ENCODE measurements at places on chromosomes 13 and 19.
A peak's percentile ranks its signal among the peaks of the same experiment; 100 is the strongest.

DNA sequence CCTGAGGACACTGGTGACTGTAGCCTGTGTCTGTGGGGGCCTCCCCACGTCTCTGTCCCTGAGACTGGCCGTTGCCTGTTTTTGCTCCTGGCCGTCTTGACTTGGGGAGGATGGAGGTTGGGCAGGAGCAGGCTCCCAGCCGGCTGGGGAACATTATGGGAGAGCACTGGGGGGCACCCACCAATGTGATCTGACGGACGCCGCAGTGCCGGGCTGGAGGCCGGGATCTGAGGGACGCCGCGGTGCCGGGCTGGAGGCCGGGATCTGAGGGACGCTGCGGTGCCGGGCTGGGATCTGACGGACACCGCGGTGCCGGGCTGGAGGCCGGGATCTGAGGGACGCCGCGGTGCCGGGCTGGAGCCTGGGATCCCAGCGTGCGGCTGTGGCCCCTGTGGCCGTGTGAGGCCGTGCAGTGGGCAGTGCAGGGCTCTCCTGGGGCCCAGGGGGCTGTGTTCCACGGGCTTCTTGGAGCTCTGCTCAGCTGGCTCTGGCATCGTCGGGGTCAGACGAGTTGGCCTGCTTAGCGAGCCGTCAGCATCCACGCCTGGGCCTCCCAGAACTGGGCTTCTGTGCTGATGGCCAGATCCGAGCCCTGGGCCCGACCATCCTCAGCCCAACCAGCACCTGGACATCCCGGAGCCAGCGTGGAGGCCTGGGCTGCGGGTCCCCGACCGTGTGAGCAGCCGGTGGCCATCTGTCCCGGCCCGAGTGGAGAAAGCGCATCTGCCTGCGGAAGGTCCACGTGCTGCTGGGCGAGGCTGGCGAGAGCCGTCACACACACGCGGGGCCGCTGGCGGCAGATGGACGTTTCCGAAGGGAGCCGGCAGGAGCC lies 45.8 kb downstream of the GAS6 start:
- no peak for DNase-seq

- peak; percentile 78 for DNase-seq
Observed at GRCh38 chr19:3544742-3545668, 6.0 kb downstream of the TEKTIP1 start.

- no peak for DNase-seq
Observed at GRCh38 chr19:3850320-3850972, 18.4 kb downstream of the ZFR2 start.

DNA sequence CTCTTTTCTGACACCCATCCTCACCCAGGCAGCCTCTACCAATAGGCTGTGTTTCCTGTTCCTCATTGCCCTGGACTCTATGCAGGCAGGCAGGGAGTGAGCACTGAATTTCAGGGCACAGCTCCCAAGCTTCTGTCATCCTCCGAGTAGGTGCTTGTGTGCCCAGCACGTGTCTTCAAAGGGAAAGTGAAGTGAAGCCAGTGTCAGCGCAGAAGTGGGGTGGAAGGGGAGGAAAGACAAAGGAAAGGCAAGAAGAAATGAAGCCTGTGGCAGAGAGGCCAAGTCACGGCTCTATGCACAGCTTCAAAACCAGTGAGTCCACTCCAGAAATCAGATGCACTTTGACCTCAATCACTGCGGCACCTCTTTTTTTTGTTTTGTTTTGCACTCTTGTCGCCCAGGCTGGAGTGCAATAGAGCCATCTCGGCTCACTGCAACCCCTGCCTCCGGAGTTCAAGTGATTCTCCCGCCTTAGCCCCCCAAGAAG lies 16.9 kb downstream of the CEBPA start:
- no peak for DNase-seq

- DNase-seq, result no peak
Observed at GRCh38 chr19:53982611-53983010, 8.8 kb upstream of the CACNG6 start.

DNA sequence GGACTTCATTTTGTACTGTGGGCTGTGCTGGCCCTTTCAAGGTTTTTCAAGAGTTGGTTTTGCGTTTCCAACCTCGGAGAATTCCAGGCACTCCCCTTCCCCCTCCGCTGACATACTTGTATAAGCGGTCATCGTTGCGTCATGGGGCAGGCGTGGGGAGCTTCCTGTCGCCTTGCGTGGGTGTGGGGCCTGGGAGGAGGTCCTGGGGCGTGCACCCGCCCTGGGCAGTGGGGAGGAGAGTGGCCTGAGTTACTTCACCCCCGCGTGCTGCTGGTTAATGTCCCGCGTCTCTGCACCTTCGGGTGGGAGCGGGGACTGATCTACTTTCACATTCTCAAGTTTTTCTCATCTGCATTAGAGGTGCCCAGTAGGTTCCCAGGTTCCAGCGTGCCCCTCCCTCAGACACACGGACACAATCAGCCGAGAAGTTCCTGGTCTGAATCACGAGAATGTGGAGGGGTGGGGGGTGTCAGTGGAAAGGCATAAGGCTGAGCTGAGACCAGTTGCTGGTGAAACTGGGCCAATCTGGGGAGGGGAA lies 4.1 kb downstream of the IER2 start:
- DNase-seq, result peak; percentile 67

DNA sequence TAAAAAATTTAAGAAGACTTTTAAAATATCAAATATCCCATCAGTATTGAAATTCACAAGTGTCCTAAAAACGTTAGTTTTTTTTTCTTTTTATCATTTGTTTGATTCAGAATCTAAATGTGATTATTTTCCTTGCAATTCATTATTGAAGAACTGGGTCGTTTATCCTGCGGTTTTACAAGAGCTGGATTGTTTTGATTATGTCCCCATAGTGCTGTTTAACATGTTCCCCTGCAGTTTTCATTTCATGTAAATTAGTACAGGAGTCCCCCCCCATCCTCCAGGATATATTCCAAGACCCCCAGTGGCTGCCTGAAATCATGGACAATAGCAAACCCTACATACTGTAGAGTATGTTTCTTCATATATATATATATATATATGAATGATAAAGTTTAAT lies 105.7 kb downstream of the KCTD15 start:
- no peak for DNase-seq

DNA sequence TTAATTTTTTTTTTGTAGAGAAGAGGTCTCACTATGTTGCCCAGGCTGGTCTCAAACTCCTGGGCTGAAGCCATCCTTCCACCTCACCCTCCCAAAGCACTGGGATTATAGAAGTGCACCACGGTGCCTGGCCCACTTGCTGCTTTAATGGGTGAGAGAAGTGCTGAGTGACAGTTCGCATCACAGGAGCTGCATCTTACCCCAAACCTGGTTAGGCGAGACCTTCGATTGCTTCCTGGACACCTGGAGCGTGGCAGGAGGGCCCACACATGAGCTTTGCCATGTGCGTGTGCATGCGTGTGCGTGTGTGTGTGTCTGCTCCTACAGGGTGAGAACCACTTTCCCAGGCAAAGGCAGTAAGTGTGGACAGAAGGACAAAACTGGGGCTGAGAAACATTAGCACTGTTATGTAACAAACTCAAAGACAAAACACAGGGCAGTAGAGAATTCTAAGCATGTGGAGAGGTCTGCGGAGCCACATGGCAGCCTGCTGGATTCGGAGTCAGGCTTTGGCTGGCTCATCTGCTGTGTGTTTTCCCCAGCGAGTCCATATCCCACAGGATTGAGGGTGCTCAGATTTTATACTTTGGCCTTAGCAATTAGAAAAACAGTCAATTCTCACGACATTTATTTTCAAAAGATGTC lies 11.7 kb upstream of the MTIF3 start:
- peak; percentile 41 for DNase-seq
